ENCODE measurements at places on chromosomes 13 and 19. TPM values are rescaled to one million over a fixed set of nuclear protein-coding genes. Genes with fewer than 3 reads are reported as not detected.

GRCh38 chr19:32018014-32018413 is 327.4 kb upstream of the ZNF507 start:
- no peak for DNase-seq

- DNase-seq = no peak
These were observed 42.4 kb upstream of the USE1 start for GRCh38 chr19:17172624-17173345.

Gene PCSK4
- total RNA-seq = 2.1 TPM

Gene CLEC17A
- total RNA-seq = not detected

Measured in HT-29 (cell line).